H7 (cell line): ENCODE measurements at places on chromosomes 13 and 19. TPM values are rescaled to one million over a fixed set of nuclear protein-coding genes. Genes with fewer than 3 reads are reported as not detected.

DNA sequence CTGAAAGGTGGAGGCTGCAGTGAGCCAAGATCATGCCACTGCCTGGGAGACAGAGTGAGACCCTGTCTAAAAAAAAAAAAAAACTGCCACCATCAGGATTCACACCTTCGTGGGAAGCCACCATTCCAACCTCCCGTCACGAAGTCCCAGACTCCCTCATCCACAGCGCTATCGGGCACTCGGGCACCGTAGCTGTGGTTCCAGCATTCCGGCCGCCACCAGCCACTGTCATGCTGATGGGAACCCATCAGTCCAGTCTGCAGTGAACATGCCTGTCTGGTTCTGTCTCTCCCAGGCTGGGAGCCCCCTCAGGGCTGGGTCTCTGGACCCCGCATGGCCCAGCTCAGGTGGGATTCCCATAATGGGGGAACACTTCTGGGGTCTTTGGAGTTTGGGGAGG lies 27.5 kb downstream of the TINCR start:
- no peak for DNase-seq

GRCh38 chr13:32381539-32381938 lies 46.4 kb downstream of the N4BP2L1 start:
- DNase-seq: peak; percentile 33

- DNase-seq: no peak
Observed at GRCh38 chr13:85729296-85729695, 69.9 kb downstream of the SLITRK6 start.

GRCh38 chr13:105087945-105088344 lies 1447.5 kb downstream of the EFNB2 start:
- DNase-seq: peak; percentile 27

DNA sequence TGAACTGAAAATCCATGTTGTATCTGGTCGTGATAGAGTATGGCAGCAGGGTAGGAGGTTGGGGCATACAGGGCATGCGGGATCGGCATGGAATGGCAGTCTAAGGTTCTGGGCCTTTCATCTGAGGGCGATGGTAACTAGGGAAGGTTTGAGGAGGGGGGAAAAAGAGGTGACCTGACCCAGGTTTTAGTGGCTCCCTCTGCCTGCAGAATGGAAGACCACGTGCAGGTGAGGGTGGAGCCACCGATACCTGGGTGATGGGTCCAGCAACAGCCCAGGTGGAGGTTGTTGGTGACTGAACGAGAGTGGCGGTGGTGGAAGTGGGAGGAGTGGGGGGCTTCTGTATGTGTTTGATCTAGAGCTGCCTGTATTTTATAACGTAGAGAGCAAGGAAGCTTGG lies 3.8 kb downstream of the ZNF749 start:
- peak; percentile 55 for DNase-seq

Gene ZNF420
- total RNA-seq: 5.0 and 10.7 TPM in 2 replicates

- no peak for DNase-seq
Observed at GRCh38 chr13:38166116-38166515, 183.5 kb upstream of the UFM1 start.

DNA sequence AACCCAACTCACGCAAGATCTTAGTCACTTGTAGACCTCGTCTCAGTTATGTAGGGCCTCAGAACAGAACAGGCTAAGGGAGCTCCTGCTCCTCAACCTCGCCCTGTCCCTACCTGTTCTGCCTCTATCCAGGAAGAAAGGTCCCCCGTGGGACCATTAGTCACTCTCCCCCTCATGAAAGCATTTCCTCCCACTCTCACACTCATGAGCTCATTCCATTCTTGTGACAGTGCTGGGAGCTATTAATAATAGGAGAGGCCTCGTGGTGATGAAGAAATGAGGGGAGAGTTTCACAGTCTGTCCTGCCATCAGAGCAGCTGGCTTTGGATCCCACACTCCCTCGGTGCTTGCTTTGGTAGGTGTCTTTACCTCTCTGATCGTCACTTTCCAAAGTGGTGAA lies 10.2 kb downstream of the PPP2R1A start:
- DNase-seq: no peak

DNA sequence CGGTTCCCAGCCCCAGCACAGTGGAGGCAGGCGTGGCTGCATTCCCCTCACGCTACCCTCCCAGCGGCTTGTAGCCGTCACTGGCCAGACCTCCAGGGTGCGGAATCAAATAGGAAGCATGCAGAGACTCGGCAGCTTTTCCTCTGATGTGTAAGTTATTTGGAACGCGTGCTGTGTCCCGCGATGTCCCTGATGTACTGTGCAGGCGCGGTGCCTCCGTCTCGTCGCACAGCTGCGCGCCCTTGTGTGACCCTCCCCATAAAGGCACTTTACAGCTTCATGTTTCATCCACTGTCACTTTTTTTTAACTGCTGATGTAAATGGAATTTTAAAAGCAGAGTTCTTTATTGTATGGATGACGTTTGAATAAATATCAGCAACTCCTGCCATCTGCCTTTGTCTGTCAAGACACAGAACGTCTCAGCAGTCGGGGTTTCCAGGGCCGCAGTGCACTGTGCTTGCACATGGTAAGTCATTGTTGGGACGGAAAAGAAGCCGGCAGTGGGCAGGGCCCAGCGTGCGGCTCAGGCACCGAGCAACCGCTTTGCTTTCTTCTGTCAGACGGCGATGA lies 7.3 kb upstream of the F7 start:
- DNase-seq: peak; percentile 65

Gene GPR4
- 0.07 and 0.41 TPM in 2 replicates for total RNA-seq

Gene TMEM86B
- total RNA-seq: 1.2 and 1.7 TPM in 2 replicates

- DNase-seq: peak; percentile 16
Observed at GRCh38 chr13:24505756-24506155, 6.8 kb downstream of the PARP4 start.

GRCh38 chr13:25190771-25191170 lies 18.7 kb upstream of the AMER2 start:
- no peak for DNase-seq

DNA sequence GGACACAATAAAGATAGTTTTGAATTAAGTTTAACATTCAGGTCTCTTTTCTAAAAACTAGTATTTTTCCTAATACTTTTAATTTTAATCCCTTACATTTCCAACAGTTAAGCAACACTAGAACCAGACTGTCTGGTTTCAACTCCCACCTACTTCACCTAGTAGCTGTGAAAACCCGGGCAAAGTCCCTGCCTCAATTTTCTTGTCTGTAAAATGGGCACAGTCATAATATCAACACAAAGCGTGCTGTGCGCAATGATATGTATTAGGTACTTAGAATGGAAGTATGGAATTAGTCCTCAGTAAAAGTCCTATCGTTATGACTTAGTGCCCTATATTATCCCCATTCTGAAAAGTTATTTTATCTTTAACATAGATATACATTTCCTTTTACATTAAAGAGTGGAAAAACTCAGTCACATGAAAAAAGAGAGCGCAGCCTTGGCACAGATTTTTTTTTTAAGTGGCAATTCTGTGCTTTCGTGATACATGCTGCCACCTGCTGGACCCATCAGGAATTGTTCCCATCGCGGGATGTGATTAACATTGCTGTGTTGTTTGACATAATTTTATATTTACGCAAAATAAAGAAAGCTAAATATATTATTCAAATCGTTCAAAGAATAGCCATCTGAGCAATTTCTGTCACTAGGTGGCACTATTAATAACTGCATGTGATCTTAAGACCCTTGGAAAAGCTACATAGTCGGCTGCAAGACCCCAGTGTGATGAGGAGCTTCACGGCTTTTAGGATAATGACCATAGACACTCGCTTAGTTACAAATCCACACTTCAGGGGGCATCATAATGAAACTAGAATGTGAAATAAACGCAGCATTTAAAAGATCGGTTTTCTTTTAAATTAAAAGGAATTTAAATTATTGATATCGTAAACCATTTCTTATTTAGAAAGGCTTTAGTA lies 59.9 kb downstream of the LIG4 start:
- DNase-seq: peak; percentile 38

Gene GPR183
- total RNA-seq: not detected in 2 replicates

Gene KLK10
- 0.14 and 2.4 TPM in 2 replicates for total RNA-seq

Gene VAV1
- total RNA-seq: 9.5 and 13.3 TPM in 2 replicates

GRCh38 chr13:111909971-111910671 lies 156.8 kb upstream of the SOX1 start:
- DNase-seq: peak; percentile 27

- no peak for DNase-seq
Observed at GRCh38 chr19:46511237-46511636, 15.6 kb upstream of the PNMA8B start.

- DNase-seq: peak; percentile 93
Observed at GRCh38 chr19:632579-633067, 714 bp downstream of the POLRMT start.
